ENCODE measurements at places on chromosomes 7 and 10. TPM values are rescaled to one million over a fixed set of nuclear protein-coding genes. Genes with fewer than 3 reads are reported as not detected.

The IDI2 gene
- not detected for total RNA-seq

The ASB10 gene
- not detected for total RNA-seq

The ANKRD2 gene
- not detected for total RNA-seq

The GATA3 gene
- 32.9 TPM for total RNA-seq

The GBX1 gene
- not detected for total RNA-seq

The FAM180A gene
- not detected for total RNA-seq

The NXPH1 gene
- total RNA-seq: not detected

The FAM107B gene
- total RNA-seq: 140 TPM

The NKX1-2 gene
- total RNA-seq: not detected

The CPXM2 gene
- not detected for total RNA-seq

The CPA1 gene
- total RNA-seq: not detected

The HOXA6 gene
- not detected for total RNA-seq

The RNF133 gene
- not detected for total RNA-seq

The NKX2-3 gene
- total RNA-seq: not detected

The CNTNAP2 gene
- not detected for total RNA-seq

The SEPHS1 gene
- 55.2 TPM for total RNA-seq

The DNAJB6 gene
- 105 TPM for total RNA-seq

The POMZP3 gene
- 15.8 TPM for total RNA-seq

The GDF10 gene
- total RNA-seq: 1.0 TPM

The CYP2C19 gene
- total RNA-seq: not detected
